Fibroblast of skin of right quadriceps (primary cell): ENCODE measurements at places on chromosomes 16 and 17.

- no peak for DNase-seq
Measured at GRCh38 chr16:35731341-35732040, 2272.1 kb downstream of the TP53TG3F start.

GRCh38 chr16:6903671-6904070 is 429.0 kb upstream of the RBFOX1 start:
- no peak for DNase-seq

DNA sequence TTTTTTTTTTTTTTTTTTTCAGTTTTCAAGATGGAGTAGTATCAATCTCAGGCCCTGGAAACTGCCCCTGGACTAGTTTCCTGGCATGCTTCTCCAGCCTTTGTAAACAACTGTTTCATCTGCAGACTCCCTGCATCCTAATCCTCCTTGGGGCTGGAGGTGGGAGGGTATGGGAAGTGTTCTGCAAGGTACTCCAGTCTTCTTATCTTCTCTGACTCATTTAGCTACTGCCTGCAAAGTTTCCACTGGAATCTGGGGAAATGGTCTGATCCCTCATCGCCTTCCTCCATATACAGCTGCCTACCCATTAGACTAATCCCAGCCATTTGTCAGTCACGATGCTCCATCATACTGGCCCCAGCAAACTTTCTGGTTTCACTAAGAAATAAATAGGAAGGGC is 21.5 kb downstream of the COPZ2 start:
- DNase-seq = peak; percentile 39

- DNase-seq = no peak
Measured at GRCh38 chr17:36675786-36676185, 74.4 kb downstream of the MRM1 start.

GRCh38 chr16:28171816-28172215 is 39.9 kb downstream of the XPO6 start:
- no peak for DNase-seq

GRCh38 chr16:69319381-69319780 is 8.2 kb downstream of the VPS4A start:
- DNase-seq = no peak

DNA sequence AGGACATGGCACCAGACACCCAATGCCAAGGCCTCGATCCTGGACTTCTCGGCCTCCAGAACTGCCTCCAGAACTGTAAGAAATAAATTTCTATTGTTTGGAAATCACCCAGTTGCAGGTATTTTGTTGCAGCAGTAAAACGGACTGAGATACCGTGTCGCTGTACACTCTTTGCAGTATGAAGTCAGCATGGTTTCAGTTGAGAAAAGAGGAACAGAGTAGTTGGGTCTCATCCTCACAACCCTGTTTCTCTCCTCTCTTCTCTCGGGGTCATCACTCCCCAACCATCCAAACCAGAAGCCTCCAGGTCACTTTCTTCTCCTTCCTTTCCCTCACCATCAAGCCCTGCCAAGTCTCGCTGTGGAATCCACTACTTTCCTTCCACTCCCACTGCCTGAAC is 77.8 kb downstream of the ADCY9 start:
- no peak for DNase-seq

DNA sequence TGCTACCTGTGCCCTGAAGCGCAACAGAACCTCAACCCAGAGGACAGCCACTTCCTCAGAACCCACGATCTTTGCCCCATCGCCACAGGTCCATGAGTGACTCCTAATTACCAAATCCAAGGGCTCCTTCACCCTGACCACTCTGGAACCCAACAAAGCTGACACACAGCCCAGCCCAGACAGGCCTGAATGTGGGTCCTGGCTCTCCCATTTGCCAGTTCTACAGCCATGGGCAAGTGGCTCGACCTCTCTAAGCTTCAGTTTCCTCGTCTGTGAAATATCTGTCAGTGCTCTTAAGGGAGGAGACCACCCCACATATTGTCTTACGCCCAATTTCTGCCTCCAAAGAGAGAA is 18.0 kb upstream of the ENDOV start:
- no peak for DNase-seq

DNA sequence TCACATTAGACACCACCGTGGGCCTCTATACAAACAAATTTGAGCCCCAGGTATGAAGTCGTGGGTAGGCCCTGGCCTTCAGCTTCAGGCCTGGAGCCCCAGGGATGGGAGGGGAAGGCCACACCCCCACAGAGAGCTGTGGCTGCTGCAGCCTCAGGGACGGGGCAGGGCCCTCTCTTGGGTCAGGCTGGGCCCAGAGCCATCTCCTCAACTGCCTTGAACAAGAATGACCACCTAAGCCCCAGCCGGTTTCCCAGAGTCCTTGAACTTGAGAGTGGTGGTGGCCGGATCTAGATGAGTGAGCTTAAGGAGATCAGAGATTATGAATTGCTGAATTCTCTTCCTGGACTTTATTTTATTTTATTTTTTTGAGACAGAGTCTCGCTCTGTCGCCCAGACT is 18.6 kb downstream of the SCNN1B start:
- no peak for DNase-seq

- DNase-seq = peak; percentile 54
Measured at GRCh38 chr17:55735731-55736405, 13.2 kb upstream of the TMEM100 start.

DNA sequence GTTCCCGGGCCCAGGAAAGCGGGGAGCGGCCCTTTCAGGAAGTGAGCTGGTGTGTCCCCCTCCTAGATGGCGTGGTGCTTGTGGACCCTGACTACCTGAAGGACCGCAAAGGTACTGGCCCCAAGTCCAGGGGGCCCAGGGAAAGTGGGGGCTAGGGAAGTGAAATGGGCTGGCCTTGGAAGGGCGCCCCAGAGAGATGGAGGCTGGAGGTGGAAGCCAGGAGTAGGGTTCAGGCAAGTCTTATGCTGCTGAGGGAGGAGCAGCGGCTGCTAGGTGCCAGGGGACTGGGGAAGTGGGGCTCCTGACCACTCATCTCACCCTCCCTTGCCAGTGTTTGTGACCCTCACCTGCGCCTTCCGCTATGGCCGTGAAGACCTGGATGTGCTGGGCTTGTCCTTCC is 5.6 kb downstream of the ARRB2 start:
- no peak for DNase-seq

- DNase-seq = peak; percentile 8
Measured at GRCh38 chr17:65774787-65775186, 213.3 kb upstream of the AXIN2 start.
